ENCODE measurements at places on chromosomes 6 and 20.

DNA sequence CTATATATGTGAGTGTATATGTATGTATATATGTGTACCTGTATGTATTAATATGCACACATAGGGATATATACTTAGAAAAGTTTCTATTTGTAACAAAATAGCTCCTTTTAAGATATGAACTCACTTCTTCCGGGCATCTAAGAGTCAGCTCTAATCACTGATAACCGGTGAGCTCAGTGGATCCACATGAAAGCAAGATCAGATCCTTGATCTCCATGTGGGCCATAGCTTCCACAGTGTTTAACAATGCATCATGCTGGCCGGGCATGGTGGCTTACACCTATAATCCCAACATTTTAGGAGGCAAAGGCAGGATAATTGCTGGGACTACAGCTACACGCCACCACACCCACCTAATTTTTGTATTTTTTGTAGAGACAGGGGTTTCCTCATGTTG is 52.6 kb downstream of the ECT2L start:
- DNase-seq: no peak

DNA sequence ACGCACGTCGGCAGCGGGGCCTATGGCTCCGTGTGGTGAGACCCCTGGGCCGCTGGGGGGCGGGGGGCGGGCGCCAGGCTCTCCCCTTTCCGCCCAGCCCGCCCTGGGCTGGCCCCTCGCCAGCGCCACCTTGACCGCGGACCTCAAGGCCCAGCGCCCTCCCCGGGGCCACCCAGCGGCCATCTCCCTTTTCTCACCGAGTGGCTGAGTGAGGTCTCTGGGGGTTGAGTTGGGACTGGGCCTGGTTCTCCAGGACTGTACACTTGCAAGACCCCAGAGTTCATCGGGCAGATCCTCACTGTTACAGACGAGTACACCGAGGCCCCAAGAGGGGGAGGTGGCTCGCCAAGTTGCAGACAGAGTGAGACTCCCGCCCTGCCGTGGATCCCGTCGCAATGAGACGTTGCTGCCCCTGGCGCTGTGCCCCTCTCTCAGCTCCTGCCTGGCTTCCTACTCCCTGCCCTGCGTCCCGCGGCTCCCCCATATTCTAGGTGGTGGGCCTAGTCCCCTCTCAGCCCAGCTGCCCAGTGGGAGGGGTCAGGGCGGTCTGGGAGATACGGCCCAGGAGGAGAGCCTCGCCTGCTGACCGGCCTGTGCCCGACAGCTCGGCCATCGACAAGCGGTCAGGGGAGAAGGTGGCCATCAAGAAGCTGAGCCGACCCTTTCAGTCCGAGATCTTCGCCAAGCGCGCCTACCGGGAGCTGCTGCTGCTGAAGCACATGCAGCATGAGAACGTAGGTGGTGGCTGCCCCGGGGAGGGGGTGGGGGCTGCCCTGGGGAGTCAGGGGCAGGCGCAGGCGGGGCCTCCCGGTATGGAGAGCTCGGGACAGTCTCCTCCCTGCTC is 576 bp downstream of the MAPK13 start:
- DNase-seq: no peak

- peak; percentile 35 for DNase-seq
These were observed 14.3 kb downstream of the CRNKL1 start for GRCh38 chr20:20037960-20038359.

DNA sequence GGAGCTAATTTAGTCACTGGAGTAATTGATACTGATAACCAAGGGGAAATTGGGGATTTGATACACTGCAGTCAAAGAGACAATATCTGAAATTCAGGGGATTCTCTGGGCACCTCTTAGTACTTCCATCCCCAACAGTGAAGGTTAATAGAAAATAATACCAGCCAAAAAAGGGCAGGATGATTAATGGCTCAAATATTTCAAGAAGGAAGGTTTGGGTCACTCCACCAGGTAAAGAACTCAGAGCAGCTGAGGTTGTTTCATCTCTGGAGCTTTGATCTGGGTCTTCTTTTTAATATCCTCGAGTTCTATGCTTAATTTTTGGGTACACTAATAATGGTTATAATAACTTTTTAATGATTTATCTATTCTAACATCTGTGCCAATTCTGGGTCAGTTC is 70.8 kb downstream of the CDKAL1 start:
- DNase-seq: no peak

DNA sequence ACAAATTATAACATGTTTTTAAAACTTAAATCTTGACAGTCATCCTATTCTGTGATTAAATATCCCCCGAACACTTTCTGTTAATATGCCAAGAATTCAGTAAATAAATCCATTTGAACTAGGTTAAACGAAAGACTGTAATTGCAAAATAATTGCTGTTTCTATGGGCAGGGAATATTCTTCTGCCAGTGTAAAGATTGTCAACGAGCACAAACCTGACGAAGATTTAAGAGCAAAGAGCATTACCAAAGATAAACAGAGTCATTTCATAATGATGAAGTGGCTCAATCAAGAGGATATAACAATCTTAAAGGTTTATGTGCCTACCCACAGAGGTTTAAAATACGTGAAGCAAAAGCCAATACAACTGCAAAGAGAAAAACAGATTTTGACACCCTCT is 76.3 kb upstream of the ADGRG6 start:
- DNase-seq: no peak

- no peak for DNase-seq
These were observed 49.4 kb upstream of the SLC22A23 start for GRCh38 chr6:3506200-3506599.

DNA sequence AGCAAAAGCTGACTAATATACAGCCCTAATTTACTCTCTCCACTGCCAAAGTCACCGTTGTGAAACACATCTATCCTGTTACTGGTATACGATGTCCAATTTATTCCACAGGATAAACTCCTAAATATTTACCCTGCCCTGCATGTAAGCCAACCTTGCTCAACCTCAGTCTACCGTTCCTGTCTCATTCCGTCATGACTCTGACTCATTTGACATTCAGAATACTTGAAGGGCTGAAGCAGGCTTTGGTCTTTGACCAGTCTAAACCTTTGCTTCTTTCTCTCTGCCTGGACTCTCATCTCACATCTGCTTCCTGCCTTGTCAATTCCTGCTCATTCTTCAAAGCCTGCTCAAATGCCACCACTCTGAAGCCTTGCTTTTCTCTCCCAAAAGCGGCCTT is 157.5 kb downstream of the SCP2D1 start:
- DNase-seq: no peak

DNA sequence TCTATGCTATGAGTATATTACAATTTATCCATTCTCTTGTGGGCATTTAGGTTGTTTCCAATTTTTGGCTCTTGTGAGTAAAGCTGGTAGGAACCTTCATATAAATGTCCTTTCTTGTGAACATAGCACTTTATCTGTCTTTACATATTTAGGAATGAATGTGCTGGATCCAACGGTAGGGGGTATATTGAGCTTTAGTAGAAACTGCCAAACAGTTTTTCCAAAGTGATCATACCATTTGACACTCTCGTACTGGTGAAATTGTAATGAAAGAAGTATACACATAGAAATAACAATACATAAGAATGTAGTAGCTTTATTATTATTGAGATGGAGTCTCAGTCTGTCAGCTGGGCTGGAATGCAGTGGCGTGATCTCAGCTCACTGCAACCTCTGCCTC is 30.9 kb upstream of the ARMH2 start:
- DNase-seq: no peak

DNA sequence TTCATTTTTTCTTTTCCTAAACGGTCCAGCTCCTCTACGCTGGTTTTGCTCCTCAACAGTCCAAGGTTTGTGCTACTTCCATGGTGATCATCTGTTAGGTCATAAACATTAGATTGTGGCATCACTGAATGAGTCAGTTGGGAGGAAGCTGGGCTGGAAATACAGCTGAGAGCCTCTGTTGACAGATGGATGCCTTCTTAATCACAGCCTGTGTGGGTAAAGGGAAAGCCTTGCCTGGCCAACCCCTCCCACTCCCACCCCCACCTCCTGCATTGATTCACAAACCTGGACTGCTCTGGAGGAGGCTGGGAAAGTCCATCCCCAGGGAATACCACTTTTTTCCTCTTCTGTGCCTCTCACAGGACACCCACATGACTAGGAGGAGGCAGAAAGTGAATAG is 180.6 kb upstream of the CCN2 start:
- DNase-seq: peak; percentile 100

- DNase-seq: no peak
These were observed 291.6 kb downstream of the MAFB start for GRCh38 chr20:40397467-40397866.

DNA sequence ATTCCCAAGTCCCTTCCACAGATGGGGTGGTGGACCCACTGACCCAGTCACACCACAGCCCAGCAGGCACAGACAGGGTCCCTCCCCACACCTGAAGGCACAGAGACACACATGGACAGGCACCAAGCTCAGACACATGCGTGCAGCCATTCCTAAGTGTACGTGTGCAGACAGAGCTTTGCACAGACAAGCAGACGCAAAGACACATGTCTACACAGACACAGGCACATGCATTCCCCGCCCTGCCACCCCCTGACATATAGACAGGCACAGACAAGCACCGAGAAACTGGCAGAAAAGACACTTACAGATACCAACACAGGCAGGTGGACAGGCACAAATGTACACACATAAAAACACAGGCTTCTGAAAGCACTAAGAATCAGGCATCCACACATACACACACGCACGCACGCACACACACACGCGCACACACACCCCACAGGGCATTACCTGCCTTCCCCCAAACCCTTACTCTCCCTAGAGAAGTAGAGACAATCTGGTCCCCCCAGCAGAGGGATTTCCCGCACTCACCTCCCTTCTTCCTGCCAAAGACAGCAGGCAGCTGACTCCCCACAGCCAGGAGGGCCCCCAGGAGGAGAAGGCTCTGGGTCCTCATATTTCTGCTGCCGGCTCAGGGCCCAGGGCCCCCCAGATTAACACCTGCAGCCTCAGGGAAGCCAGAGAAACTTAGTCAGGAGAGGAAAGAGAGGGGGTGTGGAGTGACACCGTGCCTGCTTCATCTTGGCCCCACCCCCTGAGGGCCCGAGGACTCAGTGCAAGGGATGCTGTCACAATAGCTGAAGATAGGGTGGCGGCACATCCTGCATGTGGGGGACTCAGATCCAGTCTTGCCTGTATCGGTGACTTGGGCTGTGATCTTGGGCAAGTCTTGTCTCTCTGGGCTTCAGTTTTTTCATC is at the start of gene WFDC5:
TSS of gene WFDC5 (minus strand) at position 710 of the 921 bp plus-strand sequence. CDS start at position 619, 91 bp downstream.
- no peak for DNase-seq

DNA sequence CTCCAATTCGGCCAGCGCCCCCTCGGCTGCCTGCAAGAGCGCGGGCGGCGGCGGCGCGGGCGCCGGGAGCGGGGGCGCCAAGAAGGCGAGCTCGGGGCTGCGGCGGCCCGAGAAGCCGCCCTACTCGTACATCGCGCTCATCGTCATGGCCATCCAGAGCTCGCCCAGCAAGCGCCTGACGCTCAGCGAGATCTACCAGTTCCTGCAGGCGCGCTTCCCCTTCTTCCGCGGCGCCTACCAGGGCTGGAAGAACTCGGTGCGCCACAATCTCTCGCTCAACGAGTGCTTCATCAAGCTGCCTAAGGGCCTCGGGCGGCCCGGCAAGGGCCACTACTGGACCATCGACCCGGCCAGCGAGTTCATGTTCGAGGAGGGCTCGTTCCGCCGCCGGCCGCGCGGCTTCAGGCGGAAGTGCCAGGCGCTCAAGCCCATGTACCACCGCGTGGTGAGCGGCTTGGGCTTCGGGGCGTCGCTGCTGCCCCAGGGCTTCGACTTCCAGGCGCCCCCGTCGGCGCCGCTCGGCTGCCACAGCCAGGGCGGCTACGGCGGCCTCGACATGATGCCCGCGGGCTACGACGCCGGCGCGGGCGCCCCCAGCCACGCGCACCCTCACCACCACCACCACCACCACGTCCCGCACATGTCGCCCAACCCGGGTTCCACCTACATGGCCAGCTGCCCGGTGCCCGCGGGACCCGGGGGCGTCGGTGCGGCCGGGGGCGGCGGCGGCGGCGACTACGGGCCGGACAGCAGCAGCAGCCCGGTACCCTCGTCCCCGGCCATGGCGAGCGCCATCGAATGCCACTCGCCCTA is 963 bp downstream of the FOXF2 start:
- DNase-seq: no peak

GRCh38 chr20:62925420-62926228 is 681 bp downstream of the DIDO1 start:
- no peak for DNase-seq

DNA sequence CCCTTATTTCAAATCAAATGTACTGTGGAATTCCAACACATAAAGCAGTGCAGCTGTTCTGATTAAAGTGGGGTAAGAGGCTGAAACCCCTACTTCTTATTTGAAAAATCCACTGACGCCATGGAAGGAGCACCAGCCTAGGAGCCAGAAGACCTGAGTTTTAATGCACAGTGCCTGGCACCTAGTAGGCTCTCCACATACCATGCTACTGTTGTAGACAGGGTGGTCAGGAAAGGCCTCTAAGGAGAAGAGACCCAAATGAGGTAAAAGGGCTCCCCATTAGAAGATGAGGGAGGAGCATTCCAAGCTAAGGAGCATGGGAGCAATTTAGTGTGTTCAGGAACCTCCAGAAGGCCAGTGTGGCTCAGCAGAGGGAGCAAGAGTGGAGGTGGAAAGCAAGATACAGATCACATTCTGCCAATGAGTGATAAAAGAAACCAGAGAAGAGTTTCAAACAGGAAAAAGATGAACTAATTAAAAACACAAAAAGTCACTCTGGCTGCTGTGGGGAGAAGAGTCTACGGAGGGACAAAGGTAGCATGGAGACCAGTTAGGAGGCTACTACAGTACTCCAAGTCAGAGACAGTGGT is 11.8 kb upstream of the ZNF76 start:
- no peak for DNase-seq

DNA sequence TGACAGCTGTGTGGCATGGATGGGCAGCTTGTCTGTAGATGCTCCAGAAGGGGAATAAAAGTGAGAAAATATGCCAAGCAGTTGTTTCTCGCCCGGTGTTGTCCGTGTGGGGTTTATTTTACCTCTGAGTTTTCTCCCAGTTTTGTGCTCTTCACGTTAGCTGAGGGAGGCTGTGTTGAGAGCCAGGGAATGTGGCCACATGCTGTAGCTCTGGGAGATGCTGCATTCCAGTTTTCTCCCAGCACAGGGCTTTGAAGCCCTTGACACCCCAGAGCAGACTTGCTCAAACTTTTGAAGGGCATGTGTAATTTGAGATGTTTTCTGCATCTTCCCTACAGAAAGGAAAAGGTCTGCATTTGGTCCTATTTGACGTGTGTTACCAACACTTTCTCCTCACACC is 67.7 kb downstream of the RREB1 start:
- DNase-seq: no peak

- DNase-seq: no peak
These were observed 128.7 kb downstream of the DLL1 start for GRCh38 chr6:170162011-170162774.

- DNase-seq: no peak
These were observed 463.4 kb downstream of the MAFB start for GRCh38 chr20:40225596-40225995.

- DNase-seq: no peak
These were observed 39.5 kb upstream of the B4GALT5 start for GRCh38 chr20:49753133-49753532.

- DNase-seq: no peak
These were observed 139.8 kb downstream of the KHDC1L start for GRCh38 chr6:73085443-73085871.

GRCh38 chr6:40754461-40755045 is 167.4 kb upstream of the LRFN2 start:
- DNase-seq: no peak

All from GM04504 (cell line).